Upper lobe of right lung (tissue), 1 donor: ENCODE measurements at places on chromosomes 16 and 17. TPM values are rescaled to one million over a fixed set of nuclear protein-coding genes. Genes with fewer than 3 reads are reported as not detected.

The NPIPB9 gene
- 3.5 TPM for total RNA-seq

The RPH3AL gene
- 33.3 TPM for total RNA-seq

DNA sequence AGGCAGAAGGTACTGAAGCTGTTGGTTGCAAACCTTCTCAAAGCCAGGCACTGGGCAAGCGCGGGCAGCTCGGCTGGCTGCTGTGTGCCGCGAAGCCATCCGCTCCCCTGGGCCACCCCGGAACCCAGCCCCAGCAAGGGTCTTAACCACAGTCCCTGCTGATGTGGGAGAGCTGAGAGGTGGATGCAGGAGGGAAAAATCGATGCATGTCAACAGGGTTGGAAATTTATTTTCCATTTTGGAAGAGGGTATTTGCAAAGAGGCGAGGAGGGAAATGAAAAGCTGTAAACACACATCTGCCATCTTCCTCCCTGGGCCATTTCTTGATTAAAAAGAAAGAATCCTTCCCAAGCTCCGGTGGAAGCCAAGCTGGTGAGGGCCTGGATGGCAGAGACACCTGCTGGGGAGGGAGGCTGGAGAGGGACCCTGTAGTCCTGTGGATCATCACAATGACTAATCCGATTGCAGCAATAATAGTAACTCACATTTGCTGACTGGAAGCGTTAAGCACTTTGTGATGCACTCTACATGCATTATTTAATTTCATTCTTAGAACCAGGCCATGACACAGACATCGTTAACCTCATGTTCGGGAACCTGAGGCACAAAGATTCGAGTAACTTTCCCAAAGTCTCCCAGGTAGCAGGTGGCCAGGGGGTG is 13.9 kb upstream of the TBX2 start:
- no peak for DNase-seq

DNA sequence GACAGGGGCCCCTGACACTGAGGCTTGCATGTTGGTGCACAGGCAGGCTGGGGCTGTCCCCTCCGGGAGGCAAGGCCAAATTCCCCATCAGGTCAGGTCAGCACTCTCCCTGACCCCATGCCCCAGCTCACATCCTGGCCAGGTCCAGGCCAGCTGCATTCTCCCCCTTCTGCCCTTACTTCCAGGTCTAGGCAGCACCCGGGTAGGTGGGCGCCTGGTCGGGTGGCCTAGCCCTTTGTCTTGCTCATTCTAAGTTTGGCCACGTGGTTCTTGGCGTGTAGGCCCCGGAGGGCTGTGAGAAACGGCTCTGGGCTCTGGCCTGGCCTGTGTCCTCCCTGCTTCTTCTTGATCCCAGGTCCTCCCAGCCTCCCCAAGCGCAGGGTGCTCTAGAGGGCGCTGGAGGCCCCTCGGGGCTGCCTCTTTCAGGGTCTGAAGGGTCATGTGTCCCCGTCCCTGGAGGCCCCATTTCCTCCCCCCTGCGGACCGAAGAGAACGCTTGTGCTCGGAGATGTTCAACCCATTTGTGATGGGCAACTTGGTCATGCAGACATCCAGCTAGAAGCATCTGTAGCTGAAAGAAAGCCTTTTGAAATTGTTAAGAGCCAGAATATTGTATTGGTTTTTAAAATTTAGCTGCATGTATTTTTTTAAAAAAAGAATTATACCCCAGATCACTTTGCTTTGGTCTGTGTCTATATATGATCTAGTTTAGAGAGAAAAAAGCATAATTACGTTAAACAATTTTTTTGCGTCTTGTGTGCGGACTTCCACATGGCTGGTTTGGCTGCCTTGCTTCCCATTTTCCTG is 6.7 kb downstream of the BAHCC1 start:
- DNase-seq, result no peak

DNA sequence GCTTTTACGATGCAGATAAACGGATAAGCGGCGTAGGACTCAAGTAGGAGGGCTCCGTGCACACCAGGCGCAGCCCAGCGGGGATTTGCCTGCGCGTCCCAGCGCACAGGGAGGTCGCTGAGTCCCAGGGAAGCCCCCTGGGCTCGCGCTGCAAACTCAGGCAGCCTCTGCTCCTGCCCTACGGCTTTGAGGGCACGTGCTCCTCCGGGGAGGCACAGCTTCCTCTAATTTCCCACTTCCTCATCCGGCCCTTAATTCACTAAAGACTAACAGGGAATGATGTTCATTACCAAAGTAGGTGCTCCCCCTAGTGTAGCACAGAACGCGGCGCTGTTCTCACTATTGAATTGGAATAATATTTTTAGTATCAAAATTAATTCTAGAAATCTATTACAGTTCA is 825.4 kb downstream of the KCNJ18 start:
- no peak for DNase-seq

- no peak for DNase-seq
Observed at GRCh38 chr16:73385696-73386095, 337.8 kb upstream of the ZFHX3 start.

GRCh38 chr16:25713785-25714570 is 22.2 kb downstream of the HS3ST4 start:
- DNase-seq, result no peak
